Amniotic epithelial cell (primary cell): ENCODE measurements at places on chromosomes 13 and 19.

GRCh38 chr19:18742324-18742723 lies 48.8 kb downstream of the COMP start:
- DNase-seq: no peak

DNA sequence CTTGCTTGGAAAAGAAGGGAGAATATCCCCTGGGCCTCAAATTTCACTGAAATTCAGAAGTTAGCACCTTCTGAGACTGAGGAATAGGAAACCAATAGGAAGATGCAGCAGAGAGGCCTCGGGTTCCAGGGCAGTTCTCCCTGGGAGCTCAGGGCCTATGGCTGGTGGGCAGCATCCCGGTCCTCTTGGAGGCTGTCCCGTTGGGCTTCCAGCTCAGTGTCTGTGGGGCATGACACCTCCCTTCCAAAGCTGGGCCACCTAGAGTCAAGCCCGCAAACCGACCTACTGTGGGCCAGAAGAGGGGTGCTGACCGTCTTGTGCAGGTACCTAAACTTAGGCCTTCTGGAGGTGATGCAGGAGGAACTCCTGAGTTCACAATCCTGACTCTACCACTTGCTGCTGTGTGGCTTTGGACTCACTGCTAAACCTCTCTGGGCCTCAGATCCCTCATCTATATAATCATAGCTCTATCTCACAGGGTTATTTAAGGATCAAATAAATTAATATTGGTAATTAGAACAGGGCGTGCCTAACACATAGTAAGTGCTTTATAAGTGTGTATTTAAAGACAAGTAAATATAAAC lies 17.1 kb downstream of the SIAH3 start:
- no peak for DNase-seq

- DNase-seq: no peak
Measured at GRCh38 chr19:47082493-47082892, 31.1 kb downstream of the ZC3H4 start.

DNA sequence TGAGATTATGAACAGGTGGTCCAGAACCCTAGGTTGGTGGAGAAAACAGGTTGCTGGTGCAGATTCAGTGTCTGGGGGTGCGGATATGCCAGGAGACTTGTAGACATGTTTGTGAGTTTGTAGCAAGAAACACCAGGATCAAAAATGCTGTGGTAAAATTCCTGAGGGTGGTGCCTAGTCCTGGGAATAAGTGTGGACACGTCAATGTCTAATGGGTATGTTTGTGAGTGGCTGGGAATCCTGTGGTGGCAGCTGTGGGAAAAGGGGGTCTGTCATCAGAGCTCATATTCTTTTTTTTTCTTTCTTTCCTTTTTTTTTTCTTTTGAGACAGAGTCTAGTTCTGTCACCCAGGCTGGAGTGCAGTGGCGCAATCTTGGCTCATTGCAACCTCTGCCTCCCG lies 7.2 kb downstream of the ZNF708 start:
- peak; percentile 42 for DNase-seq

DNA sequence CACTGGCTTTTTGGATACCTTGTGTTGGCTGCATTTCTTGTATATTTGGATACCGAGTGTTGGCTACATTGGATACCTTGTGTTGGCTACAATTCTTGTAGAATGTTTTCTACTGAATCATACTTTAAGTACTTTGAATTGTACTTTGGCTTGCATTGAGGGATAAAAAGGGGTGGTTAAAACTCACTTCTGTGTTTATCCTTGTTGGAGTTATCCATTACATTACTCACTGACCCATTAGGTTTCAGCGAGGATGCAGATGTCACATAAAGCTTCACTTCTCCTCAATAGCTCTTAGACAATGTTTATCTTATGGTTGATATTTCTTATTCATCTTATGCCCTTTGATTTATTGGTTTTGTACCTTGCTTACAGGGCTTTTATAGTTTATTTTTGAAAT lies 43.1 kb downstream of the PDS5B start:
- no peak for DNase-seq

DNA sequence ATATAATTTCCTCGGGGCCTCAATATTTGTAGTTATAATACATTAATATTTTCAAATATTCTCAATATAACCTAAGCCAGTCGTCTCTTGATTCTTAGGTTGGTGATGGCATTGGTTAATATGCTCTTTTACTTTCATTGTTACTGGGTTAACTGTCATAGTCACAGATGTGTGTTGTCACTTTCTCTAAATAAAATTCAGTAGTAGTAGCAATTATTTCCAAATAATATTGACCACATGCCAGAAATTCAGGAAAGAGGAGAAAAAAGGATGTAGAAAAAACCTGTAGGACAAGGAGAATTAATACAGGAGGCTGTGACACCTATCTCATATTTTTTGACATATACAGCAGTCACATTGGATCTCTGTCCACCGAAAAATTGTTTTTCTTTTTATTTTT lies 322.7 kb upstream of the SLITRK6 start:
- DNase-seq: no peak

GRCh38 chr19:51594774-51595109 lies 23.7 kb downstream of the ZNF175 start:
- DNase-seq: no peak

DNA sequence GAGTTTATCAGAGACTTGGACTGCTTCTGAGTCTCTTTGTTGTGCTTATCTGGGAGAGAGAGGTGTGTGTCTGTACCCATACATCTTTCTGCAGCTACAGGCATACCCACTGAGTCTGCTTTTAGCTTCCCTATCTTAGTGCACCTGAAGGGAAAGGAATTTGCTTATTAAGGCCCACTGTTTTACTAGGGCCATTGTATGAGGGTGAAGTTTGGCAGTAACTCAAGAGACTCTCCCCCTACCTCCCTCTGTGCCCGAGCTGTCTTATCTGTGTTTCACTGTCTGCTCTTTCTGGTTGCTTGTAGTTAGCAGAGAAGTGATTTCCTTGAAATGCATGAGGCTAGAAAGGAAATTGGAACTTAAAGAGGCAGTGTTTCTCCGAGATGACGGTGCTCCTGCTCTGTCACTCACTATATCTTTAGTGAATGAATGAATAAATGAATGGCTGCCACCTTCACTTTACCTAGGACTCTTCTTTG lies 678 bp upstream of the CD33 start:
- no peak for DNase-seq

DNA sequence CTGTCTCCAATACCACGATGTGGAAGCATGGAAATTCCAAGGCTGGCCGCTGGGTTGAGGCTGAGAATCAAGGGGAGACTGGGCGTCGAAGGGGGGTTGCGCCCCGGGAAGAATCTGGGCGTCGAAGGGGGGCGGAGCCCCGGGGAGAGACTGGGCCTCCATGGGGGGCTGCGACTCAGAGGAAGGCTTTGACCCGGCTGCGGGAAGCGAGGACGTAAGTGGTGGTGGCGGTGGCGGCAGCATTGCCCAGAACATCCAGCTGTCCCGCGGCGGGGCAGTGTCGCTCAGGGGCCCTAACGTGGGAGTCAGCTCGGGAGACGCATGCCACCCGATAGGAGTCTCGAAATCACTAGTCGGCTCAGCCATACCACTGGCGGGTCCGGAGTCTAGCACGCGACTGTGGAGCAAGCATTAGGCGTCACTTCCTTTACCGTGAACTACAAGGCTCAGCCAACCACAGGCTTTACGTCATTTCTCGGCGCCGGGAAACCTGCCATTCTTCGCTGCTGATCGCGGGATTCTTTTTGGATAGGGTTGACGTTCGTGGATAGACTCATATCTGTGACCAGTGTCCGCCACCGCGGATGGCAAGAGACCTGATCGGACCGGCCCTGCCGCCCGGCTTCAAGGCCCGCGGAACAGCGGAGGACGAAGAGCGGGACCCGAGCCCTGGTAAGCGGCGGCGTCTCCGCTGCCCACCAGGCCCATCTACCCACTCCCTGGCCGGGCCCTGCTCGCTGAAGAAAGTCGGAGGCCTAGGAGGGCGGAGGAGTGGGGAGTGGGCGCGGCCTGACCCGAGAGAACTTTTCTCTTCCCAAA lies at the start of the genes GPALPP1 and NUFIP1:
GPALPP1 (plus strand) TSS at position 468 of the 819 bp plus-strand sequence; CDS start at position 585, 117 bp downstream.
NUFIP1 (minus strand) TSS at position 401 of the 819 bp plus-strand sequence; CDS start at position 366, 35 bp downstream.
- peak; percentile 94 for DNase-seq

- DNase-seq: no peak
Measured at GRCh38 chr19:362154-362553, 17.6 kb upstream of the MIER2 start.

DNA sequence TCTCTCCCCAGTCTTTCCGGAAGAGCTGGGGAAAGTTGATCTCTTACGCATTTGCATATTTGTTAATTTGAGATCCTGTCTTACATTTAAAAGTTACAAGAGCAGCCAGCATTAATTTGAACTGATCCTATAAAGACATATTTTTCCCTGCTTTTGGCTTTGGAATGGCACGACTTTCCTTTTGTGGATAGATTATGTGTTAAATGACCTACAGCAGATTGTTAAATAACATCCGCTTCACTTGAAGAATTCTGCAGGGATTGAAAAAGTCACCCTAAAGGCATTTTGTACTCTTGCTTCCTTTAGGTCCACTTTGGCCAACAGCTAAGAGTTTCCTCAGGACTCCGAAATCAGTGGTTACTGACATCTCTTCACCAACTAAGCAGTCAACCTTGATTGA lies 334.0 kb downstream of the TBC1D4 start:
- DNase-seq: no peak

DNA sequence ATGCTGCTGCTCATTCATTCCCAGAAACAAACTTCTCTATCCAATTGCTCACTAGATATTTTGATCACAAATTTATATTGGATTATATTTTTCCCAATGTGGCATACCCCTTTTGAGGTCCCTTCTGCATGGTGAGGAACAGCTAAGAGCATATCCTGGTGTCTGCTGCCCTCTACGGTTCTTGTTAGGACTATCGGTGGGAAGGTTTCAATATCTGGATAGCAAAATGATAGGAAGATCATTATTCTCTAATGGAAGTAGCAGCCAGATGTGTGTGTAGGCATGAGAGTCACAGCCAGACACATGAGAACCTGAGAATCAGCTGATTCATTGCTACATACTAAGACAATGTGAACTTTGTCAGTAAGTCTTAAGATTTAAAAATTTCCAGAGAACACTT lies 1422.4 kb upstream of the MIR17HG start:
- peak; percentile 45 for DNase-seq

GRCh38 chr13:40452038-40452666 lies 214.3 kb downstream of the FOXO1 start:
- DNase-seq: no peak

- peak; percentile 47 for DNase-seq
Measured at GRCh38 chr13:48251611-48252081, 18.6 kb downstream of the ITM2B start.

DNA sequence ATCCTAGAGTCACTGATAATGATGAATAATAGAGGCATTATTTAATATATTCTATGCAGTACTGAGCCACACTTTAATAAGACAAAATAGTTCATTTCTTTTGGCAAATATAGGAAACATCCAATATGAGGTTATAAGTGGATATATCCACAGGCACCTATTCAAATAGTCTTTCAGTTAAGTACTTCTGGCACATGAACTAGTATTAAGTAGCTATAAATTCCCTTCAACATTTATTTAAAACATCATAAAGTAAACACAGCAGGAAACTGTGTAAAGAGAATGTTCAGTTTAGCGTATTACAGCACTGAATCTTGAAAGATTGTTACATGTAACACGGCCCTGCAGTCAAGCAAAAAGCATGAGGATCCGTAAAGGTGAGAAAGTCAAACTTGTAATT lies 463.3 kb upstream of the KLF12 start:
- no peak for DNase-seq

GRCh38 chr13:102724923-102725322 lies 30.1 kb upstream of the METTL21C start:
- peak; percentile 52 for DNase-seq

DNA sequence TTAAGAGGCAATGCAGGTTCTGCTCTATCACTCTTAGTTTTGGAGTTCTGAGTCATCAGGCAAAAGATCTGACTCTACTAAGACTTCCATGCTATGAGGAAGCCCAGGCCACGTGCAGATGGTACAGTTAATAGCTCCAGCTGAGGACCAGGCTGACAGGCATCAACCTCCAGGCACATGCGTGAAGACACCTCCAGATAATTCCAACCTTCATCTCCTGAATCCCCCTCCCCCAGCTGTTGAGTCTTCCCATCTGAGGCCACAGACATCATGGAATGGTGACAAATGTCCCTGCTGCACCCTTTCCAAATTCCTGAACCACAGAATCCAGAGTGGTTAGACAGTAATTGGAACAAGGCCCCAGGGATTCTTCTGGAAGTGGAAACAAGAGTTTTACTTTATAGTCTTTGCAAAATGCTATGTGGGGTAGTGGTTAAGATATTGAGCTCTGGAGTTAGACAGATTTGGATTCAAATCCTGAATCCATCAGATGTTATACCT lies 183.8 kb downstream of the KLF5 start:
- no peak for DNase-seq

DNA sequence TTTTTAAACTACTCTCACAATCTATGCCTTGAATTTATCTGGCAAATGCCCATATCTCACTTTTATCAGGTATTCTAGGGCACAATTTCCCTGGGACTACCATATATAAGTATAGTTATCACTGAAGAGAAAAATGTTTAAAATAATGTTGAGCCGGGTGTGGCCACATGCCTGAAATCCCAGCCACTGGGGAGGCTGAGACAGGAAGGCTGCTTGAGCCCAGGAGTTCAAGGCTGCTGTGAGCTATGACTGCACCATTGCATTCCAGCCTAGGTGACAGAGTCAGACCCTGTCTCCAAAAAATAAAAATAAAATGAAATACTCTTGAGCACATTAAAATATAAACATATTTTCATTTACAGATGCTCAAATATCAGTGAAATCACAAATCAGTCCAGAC lies 4.1 kb downstream of the KATNAL1 start:
- DNase-seq: no peak

DNA sequence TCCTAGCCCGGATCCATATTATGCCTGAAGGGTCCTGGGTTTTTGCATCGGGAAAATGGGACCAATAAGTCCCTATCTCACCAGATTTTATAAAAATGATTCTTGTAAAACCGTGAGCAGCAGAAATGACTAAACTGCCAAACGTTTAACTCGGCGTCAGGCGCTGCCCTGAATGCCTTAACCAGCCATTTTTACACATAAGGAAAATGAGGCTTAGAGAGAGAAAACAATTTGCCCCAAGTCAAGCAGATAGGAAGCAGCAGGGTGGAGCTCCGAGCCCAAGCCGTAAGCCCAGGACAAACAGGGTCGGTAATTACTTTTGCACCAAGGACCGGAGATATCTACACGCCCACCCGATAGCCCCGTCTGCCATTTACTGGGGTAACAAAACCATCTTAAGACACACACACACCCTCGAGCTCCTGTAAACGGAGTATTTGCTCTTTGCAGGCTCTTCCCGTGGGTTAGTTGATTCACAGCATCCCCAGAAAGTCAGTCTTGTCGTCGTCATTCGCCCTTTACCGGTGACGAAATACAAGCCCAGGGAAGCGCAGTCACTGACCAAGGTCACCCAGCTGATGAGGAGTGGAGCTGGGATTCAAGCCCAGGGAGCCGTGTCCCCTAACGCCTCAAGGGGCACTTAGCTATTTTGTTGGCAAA lies 16.0 kb upstream of the MRI1 start:
- DNase-seq: peak; percentile 35

GRCh38 chr13:101434486-101434885 lies 18.0 kb upstream of the ITGBL1 start:
- DNase-seq: peak; percentile 35
